Spinal cord (tissue), 10 donors: ENCODE measurements at places on chromosomes 2 and 18. TPM values are rescaled to one million over a fixed set of nuclear protein-coding genes. Genes with fewer than 3 reads are reported as not detected.

DNA sequence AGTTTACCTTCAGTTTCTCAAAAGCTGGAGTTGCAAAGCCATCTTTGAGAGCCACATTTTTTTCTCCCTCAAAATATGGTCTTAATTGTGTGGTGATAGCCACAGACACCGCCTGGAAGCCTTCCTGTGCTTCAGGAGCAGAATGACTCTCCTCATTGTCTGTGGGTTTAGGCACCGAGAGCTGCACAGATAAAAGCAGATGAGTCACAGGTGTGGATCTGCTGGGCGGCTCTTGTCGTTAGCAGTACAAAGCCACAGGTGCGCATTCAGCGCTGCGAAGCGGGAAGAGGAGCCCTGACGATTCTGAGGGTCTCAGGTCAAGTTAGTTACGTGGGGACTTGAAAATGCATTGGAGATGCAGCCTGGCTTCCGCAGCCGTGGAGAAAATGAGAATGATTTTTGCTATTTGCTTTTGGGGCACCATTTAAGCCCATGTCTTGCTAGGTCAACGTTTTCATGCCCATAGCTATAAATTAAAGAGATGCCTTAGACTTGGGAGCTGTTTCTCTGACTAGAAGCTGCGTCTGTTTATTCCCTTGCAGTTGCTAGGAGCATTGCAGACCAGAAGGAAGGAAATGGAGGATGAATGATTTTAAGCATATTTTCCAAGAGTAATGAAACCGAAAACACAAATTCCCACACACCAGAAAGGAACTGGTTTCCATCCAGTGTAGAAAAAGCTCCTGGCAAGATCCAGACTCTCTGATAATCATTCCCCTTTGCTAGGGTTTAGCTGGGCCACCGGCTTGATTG lies 51.5 kb downstream of the KLHL29 start:
- no peak overlapping the region for H3K27ac ChIP-seq
- no peak for DNase-seq
- no peaks in the 10 kb centered on the region for H3K27me3 ChIP-seq
- H3K4me1 ChIP-seq: peaks cover 10% of the 10 kb centered on the region

DNA sequence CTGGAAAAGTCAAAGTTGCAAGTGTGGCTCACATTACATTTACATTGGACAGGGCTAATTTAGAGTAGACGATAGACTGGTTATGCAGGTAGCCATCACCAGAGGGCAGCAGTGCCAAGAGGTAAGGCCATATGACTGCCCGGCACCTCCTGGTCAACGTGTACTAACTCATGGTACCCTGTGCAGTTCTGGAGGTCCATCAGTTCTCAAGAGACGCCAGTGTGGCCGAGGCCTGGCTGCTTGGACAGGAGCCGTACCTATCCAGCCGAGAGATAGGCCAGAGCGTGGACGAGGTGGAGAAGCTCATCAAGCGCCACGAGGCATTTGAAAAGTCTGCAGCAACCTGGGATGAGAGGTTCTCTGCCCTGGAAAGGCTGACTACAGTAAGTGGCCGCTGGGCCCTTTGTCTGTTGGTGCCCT lies 65.8 kb upstream of the EML6 start:
- no peaks in the 10 kb centered on the region for H3K27me3 ChIP-seq
- peak overlapping the region; percentile 13 for H3K27ac ChIP-seq
- DNase-seq: no peak
- H3K36me3 ChIP-seq: peaks cover 41% of the 10 kb centered on the region
- H3K4me3 ChIP-seq: no peak overlapping the region

GRCh38 chr2:151381266-151381665 lies 23.9 kb downstream of the TNFAIP6 start:
- H3K36me3 ChIP-seq: no peaks in the 10 kb centered on the region
- no peaks in the 10 kb centered on the region for H3K4me1 ChIP-seq
- no peak overlapping the region for H3K4me3 ChIP-seq

- no peak overlapping the region for H3K27ac ChIP-seq
- no peak overlapping the region for H3K4me3 ChIP-seq
- DNase-seq: no peak
- H3K36me3 ChIP-seq: peaks cover 51% of the 10 kb centered on the region
These were observed 6.6 kb downstream of the HTRA2 start for GRCh38 chr2:74536166-74536950.

DNA sequence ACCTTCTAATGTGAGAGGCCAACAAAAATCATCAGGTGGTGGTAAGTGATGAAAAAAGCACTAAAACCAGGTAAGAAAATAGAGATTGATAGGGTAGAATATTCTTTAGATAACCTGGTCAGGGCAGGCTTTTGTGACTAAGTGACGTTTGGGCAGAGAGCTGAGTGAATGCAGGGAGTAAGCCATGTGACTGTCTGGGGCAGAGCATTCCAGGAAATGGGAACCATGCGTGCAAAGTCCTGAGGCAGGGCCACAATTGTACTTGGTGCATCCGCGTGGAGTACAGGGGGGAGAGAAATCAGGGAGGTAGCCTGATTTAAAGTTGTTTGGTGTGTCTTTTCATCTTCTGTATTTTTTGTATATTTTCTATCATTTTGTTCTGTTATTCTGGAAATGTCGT lies 102.5 kb downstream of the LYPD6B start:
- H3K4me1 ChIP-seq: no peaks in the 10 kb centered on the region
- H3K27me3 ChIP-seq: no peaks in the 10 kb centered on the region
- no peaks in the 10 kb centered on the region for H3K36me3 ChIP-seq
- no peak overlapping the region for H3K4me3 ChIP-seq
- DNase-seq: no peak
- no peak overlapping the region for H3K27ac ChIP-seq

- DNase-seq: no peak
- no peak overlapping the region for H3K27ac ChIP-seq
- H3K27me3 ChIP-seq: no peaks in the 10 kb centered on the region
These were observed 38.8 kb downstream of the INHBB start for GRCh38 chr2:120384486-120385354.

- no peaks in the 10 kb centered on the region for H3K4me1 ChIP-seq
- no peaks in the 10 kb centered on the region for H3K27me3 ChIP-seq
- no peak overlapping the region for H3K4me3 ChIP-seq
- no peak overlapping the region for H3K27ac ChIP-seq
These were observed 651.1 kb upstream of the ID2 start for GRCh38 chr2:8030573-8031303.

- H3K36me3 ChIP-seq: peaks cover 14% of the 10 kb centered on the region
- H3K4me1 ChIP-seq: no peaks in the 10 kb centered on the region
- H3K4me3 ChIP-seq: no peak overlapping the region
- H3K27ac ChIP-seq: no peak overlapping the region
These were observed 18.4 kb downstream of the PREPL start for GRCh38 chr2:44342854-44343253.

GRCh38 chr2:207040696-207041095 lies 101.4 kb downstream of the CPO start:
- DNase-seq: no peak
- no peaks in the 10 kb centered on the region for H3K36me3 ChIP-seq
- H3K4me1 ChIP-seq: peaks cover 19% of the 10 kb centered on the region
- H3K27me3 ChIP-seq: no peaks in the 10 kb centered on the region

- H3K27me3 ChIP-seq: no peaks in the 10 kb centered on the region
- no peak for DNase-seq
- no peak overlapping the region for H3K27ac ChIP-seq
- no peaks in the 10 kb centered on the region for H3K36me3 ChIP-seq
These were observed 231.3 kb downstream of the ANAPC1 start for GRCh38 chr2:111652681-111653080.

DNA sequence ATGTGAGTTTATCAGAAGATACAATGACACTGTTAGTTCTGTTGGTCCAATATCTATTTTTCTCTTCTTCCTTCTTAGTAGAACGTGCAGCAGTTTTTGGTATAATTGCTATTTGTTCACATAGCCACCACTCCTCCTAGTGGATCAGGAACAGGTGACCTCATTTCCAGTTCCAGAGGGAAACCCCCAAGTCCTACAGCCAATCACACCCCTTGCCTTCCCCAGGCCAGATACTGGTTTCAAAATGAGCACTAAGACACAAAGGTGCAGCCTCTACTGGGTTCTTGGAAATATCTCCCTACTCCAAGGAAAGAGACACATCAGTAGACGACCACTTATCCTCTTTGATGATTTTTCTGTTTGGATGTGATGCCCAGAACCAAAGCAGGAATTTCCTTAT lies 103.2 kb downstream of the TCF4 start:
- no peaks in the 10 kb centered on the region for H3K36me3 ChIP-seq
- DNase-seq: no peak
- H3K27ac ChIP-seq: no peak overlapping the region
- H3K4me3 ChIP-seq: no peak overlapping the region
- H3K4me1 ChIP-seq: peaks cover 3% of the 10 kb centered on the region

DNA sequence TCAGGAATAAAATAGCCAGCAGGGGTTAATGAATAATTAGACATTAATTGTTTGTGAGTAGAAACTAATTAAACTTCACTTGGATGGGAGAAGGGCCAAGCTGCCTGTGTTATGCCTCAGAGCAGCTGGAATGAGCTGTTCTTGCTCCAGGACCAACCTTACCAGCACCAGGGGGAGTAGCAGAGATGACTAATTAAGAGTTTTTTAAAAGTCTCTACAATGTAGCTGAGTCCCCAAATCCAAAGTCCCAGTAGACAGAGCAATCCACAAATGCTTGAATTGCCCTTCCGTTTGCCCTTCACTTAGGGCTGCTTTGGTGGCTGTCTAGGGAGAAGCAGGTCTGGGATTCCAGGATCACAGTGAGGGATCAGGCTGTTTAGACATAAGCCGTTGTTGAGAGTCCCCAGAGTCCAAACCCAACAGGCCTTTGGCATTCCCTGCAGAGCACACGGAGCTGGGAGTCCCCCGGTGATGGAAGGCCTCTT lies 59.4 kb downstream of the RHOB start:
- no peaks in the 10 kb centered on the region for H3K36me3 ChIP-seq
- DNase-seq: no peak
- no peak overlapping the region for H3K27ac ChIP-seq
- H3K27me3 ChIP-seq: no peaks in the 10 kb centered on the region
- peaks cover 12% of the 10 kb centered on the region for H3K4me1 ChIP-seq

- H3K4me3 ChIP-seq: no peak overlapping the region
- H3K36me3 ChIP-seq: no peaks in the 10 kb centered on the region
- H3K4me1 ChIP-seq: peaks cover 7% of the 10 kb centered on the region
These were observed 8.0 kb upstream of the MBP start for GRCh38 chr18:77140439-77141109.

GRCh38 chr2:20584399-20585358 lies 66.2 kb downstream of the HS1BP3 start:
- H3K36me3 ChIP-seq: no peaks in the 10 kb centered on the region
- peaks cover 54% of the 10 kb centered on the region for H3K4me1 ChIP-seq
- H3K27ac ChIP-seq: peak overlapping the region; percentile 29
- H3K27me3 ChIP-seq: no peaks in the 10 kb centered on the region

GRCh38 chr2:174969091-174969734 lies 36.0 kb downstream of the CHN1 start:
- no peak overlapping the region for H3K4me3 ChIP-seq
- H3K36me3 ChIP-seq: no peaks in the 10 kb centered on the region
- H3K4me1 ChIP-seq: peaks cover 4% of the 10 kb centered on the region
- no peak for DNase-seq

DNA sequence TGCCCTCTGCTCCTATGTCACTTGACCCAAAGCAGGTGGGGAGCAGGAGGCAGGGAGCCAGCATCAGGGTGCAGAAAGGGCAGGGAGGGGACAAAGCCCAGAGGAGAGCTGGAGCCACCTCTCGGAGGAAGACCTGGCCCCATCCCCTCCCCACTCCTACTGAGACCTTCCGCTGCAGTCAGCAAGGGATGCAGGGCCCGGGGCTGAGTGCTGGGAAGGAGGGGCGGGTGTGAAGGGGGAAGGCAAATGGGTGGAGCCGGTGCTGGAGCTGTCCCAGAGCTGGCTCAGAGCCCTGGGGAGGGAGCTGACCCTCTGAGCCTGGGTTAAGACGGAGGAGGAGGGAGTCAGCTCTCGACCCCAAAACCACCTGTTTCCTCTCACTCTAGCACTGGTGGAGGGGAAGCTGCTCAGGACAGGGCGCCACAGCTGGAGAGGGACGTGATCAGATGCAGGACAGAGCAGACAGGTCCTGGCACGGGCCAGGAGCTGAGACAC lies 33.8 kb downstream of the HS1BP3 start:
- no peaks in the 10 kb centered on the region for H3K27me3 ChIP-seq
- DNase-seq: no peak
- no peak overlapping the region for H3K4me3 ChIP-seq
- peak overlapping the region; percentile 95 for H3K27ac ChIP-seq
- peaks cover 49% of the 10 kb centered on the region for H3K36me3 ChIP-seq

- H3K36me3 ChIP-seq: no peaks in the 10 kb centered on the region
- no peak overlapping the region for H3K27ac ChIP-seq
- H3K27me3 ChIP-seq: peaks cover 14% of the 10 kb centered on the region
- H3K4me1 ChIP-seq: peaks cover 25% of the 10 kb centered on the region
- no peak for DNase-seq
These were observed 204.1 kb downstream of the CELF4 start for GRCh38 chr18:37361335-37362157.

- H3K36me3 ChIP-seq: no peaks in the 10 kb centered on the region
- no peaks in the 10 kb centered on the region for H3K27me3 ChIP-seq
- H3K4me1 ChIP-seq: no peaks in the 10 kb centered on the region
These were observed 56.1 kb downstream of the CNTNAP5 start for GRCh38 chr2:124081154-124081716.

GRCh38 chr2:17257189-17257909 lies 260.9 kb downstream of the RAD51AP2 start:
- no peak for DNase-seq
- no peaks in the 10 kb centered on the region for H3K27me3 ChIP-seq
- no peaks in the 10 kb centered on the region for H3K36me3 ChIP-seq
- H3K4me1 ChIP-seq: no peaks in the 10 kb centered on the region

- no peak overlapping the region for H3K27ac ChIP-seq
- no peaks in the 10 kb centered on the region for H3K36me3 ChIP-seq
- H3K4me1 ChIP-seq: no peaks in the 10 kb centered on the region
- no peaks in the 10 kb centered on the region for H3K27me3 ChIP-seq
- no peak overlapping the region for H3K4me3 ChIP-seq
These were observed 76.9 kb downstream of the MC4R start for GRCh38 chr18:60295674-60296073.

GRCh38 chr2:109529532-109530449 lies 84.0 kb downstream of the SEPTIN10 start:
- H3K27me3 ChIP-seq: peaks cover 2% of the 10 kb centered on the region
- H3K4me1 ChIP-seq: peaks cover 12% of the 10 kb centered on the region
- H3K27ac ChIP-seq: no peak overlapping the region
- no peaks in the 10 kb centered on the region for H3K36me3 ChIP-seq
- H3K4me3 ChIP-seq: no peak overlapping the region

GRCh38 chr18:49447810-49448745 lies 12.4 kb downstream of the DYM start:
- no peak for DNase-seq
- H3K4me1 ChIP-seq: no peaks in the 10 kb centered on the region
- no peak overlapping the region for H3K4me3 ChIP-seq
- H3K36me3 ChIP-seq: no peaks in the 10 kb centered on the region
- no peak overlapping the region for H3K27ac ChIP-seq

- DNase-seq: peak; percentile 27
- peak overlapping the region; percentile 78 for H3K27ac ChIP-seq
- peaks cover 34% of the 10 kb centered on the region for H3K36me3 ChIP-seq
- H3K4me3 ChIP-seq: no peak overlapping the region
These were observed 100.7 kb downstream of the NFATC1 start for GRCh38 chr18:79496237-79496977.

Gene LIMS3
- total RNA-seq: 2.6 TPM

Gene DSG1
- total RNA-seq: 1.5 TPM

Gene TANC1
- total RNA-seq: 31.6 TPM

Gene VWC2L
- total RNA-seq: 3.0 TPM

Gene DPP10
- 30.6 TPM for total RNA-seq

Gene SMCHD1
- 86.1 TPM for total RNA-seq

Gene DNAJC5G
- 0.22 TPM for total RNA-seq

Gene KIF3C
- 26.2 TPM for total RNA-seq

Gene SPP2
- total RNA-seq: 0.22 TPM

Gene KCNG2
- 1.3 TPM for total RNA-seq
